Activated CD4-positive, alpha-beta T cell treated with anti-CD3 and anti-CD28 coated beads, Interleukin-2, amount 10 ng/mL, durations not matched to agents 24 days and 14 days (primary cell): ENCODE measurements at places on chromosomes 3 and 15.

GRCh38 chr3:101379658-101380376 is 59.4 kb upstream of the IMPG2 start:
- DNase-seq, result no peak

DNA sequence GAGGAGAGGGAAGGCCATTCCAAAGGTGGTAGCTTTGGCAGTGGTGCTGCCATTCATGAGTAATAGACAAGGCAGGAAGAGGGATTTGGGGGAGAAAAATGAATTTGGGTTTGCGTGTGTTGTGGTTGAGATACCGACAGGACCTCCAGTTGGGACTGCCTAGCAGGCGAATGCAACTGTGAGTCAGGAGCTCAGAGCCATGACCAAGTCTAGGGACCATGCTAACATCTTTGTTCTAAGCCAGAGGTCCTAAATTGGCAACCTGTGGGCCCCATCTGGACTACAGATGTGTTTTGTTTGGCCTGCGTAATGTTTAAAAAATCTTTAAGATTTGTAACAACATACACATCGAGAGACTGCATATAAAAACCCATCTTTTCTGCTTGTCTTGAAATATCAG is 61.6 kb downstream of the SAMMSON start:
- DNase-seq, result no peak

DNA sequence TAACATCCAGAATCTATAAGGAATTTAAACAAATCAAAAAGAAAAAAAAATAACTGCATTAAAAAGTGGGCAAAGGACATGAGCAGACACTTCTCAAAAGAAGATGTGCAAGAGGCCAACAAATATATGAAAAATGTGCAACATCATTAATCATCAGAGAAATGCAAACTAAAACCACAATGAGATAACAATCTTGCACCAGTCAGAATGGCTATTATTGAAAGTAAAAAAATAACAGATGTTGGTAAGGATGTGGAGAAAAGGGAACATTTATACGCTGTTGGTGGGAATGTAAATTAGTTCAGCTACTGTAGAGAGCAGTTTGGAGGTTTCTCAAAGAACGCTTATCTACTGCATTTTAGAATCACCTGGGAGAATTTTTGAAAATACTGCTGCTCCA is 186.1 kb downstream of the OTOL1 start:
- no peak for DNase-seq

DNA sequence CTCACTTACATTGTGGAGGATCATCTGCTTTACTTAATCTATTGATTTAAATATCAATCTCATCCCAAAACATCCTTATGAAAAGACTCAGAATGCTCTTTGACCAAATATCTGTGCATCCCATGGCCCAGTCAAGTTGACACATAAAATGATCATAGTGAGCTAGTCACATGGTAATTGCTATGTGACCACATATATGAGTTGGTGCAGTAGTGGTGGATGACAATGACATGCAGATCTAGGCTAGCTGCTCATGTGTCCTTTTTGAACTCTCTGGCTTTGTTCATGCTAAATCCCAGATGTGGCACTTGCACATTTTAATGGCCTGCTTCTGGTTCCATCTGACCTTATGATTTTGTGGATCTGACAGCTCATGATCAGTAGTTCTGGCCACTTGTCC is 156.2 kb downstream of the NFKBIZ start:
- DNase-seq, result no peak

DNA sequence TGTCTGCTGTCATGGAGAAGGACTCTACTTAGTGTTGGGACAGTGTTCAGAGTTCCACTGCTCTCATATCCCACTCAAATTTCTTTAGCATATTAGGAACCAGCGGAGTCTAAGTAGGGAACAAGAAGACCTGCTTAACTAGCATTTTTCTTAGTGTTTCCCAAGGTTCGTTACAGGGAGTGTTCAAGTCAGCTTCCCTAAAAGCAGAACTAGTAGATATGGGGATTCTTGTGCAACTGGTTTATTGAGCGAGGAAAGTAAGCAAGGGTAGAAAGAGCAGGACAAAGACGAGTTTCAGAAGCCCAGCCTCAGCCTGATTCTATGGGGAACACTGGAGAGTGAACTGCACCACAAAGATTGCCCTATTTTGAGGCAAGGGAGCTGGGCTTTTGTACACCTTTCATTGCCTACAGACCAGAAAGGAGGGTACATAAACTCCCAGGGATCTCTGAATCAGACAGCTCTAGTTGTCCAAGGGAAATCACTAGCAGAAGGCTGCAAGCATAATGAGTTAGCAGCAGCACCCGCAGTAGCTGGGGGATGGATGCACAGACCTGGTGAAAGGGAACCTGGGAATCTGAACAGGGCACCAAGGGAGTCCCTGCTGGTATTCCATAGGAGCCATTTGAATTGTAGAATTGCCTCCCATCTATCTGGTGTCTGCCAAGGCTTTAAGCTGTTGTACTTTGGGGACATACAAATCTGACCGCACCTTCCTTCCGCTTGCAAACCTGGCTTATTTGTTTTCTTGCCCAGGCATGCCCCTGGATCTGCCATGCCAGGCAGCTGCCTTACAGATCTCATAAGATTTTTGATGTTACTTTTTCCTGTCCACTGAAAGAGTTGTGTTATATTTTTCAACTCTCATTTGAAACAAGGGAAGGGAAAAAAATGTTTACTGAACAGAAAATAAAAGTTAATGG is 15.1 kb downstream of the CMTM7 start:
- DNase-seq, result no peak

DNA sequence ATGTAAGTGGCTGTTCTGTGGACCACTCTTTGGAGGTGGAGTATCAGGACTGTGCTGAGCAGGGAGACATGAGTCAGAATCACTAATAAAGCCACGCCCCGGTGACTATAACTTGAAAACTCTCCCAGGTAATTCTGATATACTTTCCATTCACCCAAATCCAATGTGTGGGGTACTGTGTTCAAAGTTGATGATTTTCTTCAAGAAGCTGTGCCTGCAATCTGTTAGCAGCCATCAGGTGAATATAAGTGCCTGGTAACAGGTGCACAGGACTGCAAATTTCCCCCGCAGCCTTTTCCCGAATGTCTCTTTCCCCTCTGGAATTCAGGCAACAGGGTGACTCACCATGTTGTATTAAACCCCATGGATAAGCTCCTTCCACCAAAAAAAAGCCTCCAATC is 17.0 kb downstream of the MAGI1 start:
- no peak for DNase-seq

DNA sequence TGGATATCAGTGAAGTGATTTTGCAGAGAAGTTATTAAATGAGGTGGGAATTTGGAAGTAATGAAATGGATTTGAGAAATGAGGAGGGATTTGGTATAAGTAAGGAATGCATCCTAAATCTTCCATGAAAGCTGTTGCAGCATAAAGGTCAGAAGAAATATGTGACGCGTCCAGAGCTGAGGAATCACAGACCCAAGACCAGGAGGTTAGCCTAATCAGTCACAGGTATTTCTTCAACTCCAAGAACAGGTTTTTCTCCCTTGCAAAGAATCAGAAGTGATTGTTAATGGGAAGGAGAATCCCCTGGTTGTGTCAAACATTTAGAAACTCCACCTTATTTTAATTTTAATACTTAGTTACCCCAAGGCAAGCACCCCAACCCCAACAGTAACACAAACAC is 253.2 kb downstream of the MEX3B start:
- DNase-seq, result no peak

DNA sequence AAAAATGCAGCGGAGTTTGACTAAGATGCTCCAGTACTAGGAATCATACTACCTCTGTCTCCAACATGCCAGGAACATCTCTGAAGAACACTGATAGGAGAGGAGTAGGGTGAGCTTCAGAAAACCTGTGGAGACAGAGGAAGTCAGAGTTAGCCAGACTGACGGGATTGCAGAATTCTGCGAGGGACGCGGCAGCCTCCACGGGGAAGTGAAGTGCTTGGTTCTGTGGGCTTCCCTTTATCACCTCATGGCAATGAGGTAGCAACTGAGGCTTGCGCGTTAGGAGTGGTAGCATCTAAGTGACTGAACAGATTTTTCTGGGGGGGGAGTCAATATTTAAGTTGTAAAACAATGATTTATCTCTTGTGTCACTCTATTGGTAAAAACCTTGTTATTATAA is 226.3 kb downstream of the MCTP2 start:
- no peak for DNase-seq

DNA sequence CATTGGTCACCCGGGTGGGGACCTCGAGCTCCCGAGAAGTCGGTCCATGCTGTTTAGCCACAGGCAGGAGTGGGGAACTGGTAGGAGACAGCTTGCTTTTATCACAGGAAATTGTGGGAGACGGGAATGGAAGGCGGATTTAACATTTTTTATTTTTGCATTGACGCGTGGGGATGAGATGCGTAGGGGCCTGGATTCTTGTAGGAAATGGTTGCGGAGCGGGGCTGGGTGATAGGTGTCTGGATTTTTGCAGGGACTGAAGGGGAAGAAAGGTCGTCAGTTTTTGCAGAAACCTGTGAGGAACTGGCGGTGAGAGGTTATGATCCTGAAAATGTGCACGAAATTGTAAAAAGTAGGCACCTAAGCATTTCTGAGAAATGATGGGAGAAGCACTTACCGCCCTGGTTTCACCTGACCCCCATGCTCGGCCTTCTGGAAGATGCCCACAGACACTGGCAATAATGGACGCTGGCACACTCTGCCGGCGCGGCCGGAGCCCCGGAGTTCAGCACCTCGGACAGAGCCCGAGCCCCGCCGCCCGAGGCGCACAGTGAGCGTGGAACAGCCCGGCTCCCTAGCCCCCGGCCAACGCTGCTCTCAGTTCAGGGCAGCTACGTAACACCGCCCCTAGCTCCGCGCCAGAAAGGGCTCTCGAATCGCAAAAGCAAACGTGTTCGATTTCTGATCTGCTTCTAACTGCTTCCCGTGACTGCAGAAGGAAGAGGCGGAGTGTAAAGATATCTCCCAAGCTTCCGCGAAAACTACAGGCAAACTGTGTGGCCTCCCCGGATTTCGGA is 928 bp downstream of the ANKRD34C start:
- peak; percentile 86 for DNase-seq

DNA sequence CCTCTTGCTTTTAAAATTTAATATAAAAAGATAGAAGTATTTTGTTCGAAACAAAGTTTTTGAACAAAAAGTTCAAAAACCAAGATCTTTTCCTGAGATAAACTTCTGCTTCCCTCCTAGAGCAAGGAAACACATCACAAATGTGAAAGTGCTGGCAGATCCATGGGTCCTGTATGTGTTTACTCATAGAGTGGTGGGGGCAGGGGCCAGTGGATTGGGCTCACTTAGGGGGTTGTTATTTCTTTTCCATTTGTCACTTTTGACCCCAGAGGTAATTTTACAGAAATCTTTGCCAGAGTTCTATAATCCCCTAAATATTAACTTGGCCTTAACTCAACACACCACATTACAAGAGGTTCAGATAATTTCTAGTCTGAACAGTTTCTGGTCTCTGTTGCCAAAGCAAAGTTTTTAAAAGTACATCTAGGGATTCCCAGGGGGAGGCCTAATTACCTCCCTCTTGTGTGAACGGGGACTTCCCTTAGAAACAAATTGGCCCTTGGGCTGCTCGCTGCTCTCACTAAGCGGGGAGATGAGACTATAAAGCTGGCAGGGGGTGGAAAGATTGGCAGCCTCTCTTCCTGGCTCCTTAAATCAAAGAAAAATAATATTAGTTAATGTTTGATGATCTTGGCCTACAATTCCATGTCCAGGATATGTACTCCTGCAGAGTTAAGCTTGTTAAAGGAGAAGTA is 66.8 kb upstream of the PTX3 start:
- DNase-seq, result no peak

DNA sequence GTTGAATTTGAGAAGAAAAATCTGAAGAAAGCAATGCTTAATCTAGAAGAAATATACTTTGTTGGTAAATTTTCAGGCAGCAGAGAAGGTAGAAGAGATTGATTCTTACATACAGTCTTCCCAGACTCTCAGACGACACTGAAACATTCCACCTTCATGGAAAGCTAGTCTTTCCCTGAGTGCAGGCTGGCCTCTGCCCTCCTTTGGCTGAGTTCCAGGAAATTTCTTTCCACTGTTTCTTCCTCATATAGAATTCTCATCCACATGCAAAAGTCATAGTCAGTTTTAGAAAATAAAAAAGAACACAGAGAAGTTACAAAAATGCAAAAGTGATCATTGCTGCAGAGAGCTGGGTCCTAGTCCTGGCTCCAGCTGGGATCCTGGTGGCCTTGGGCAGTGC is 142.5 kb upstream of the PRR23C start:
- no peak for DNase-seq

DNA sequence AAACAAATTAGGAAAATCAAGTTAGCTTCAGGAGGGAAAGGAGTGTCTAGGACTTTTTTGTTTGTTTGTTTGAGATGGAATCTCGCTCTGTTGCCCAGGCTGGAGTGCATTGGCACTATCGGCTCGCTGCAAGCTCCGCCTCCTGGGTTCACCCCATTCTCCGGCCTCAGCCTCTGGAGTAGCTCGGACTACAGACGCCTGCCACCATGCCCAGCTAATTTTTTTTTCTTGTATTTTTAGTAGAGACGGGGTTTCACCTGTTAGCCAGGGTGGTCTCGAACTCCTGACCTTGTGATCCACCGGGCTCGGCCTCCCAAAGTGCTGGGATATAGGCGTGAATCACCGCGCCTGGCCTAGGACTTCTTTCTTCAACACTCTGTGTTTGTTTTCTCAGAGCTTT is 171.1 kb downstream of the NLGN1 start:
- no peak for DNase-seq

DNA sequence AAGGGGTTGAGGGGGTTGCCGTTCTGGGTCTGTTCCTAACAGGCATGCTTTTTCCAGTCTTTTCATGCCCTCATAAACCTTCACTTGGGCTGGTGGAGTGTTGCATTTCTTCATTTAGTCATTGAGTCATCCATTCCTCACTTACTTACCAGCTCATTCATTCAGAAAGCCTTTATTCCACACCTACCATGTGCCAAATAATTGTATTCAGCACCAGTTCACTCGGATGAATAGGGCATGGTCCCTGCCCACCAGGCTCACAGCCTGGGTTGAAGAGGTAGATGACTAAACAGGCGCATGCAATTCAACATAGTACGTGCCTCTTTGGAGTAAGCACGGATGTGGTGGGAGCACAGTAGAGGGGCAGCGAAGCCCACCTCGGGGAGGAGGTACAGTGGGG is 35.1 kb upstream of the THSD4 start:
- DNase-seq, result no peak

DNA sequence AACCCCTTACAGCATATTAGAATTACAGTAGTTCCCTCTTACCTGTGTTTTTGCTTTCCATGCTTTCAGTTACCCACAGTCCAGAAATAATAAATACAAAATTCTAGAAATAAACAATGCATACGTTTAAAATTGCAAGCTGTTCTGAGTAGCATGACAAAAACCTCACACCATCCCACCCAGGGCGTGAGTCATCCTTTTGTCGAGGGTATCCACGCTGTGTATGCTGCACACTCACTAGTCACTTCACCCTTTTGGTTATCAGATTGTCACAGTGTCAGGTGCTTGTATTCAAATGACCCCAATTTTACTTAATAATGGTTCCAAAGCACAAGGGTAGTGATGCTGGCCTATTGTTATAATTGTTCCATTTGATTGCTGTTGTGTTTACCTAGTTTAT is 72.5 kb upstream of the P3H2 start:
- DNase-seq, result no peak
